Gastrocnemius medialis (tissue), 4 donors: ENCODE measurements at places on chromosomes 4 and X. TPM values are rescaled to one million over a fixed set of nuclear protein-coding genes. Genes with fewer than 3 reads are reported as not detected.

The NPY1R gene
- 3.1 TPM for total RNA-seq

The SPATA4 gene
- total RNA-seq, result 0.29 TPM

The APELA gene
- not detected for total RNA-seq

DNA sequence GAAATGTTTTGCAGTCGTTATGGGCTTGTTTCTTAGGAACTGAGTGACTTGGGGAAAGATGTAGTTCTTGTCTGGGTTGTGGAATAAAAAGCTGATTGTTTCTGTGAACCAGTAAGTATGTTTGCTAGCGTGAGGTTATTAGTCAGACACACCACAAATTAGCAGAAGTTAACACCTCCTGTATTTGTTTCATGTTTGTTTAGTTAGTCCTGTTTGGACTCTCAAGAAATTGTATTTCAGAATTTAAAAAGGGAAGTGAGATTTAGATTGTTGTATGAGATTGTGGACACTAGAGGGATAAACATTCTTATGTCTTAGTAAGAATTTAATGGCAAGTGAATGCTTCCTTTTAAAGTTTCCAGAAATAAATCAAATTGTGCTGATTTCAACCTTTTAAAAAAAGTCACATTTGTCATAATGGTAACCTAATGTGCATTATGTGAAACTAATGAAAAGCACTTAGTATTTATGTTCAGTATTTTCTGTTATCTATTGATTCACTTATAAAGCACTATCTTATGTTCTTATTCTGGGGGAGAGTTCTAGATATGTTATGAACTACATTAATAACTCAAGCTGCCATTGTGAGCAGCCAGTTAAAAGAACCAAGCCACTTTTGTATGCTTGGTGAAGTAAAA, 25.6 kb downstream of the ATP10D start:
- H3K36me3 ChIP-seq, result no peaks in the 10 kb centered on the region
- H3K27ac ChIP-seq, result no peak overlapping the region
- no peak overlapping the region for H3K4me3 ChIP-seq
- H3K4me1 ChIP-seq, result no peaks in the 10 kb centered on the region
- DNase-seq, result no peak

- H3K36me3 ChIP-seq, result no peaks in the 10 kb centered on the region
- no peak for DNase-seq
- no peak overlapping the region for H3K27ac ChIP-seq
Observed at GRCh38 chrX:8755813-8756212, 23.9 kb upstream of the ANOS1 start.

GRCh38 chr4:8709050-8709728, 116.6 kb downstream of the CPZ start:
- H3K36me3 ChIP-seq, result no peaks in the 10 kb centered on the region
- no peak overlapping the region for H3K27ac ChIP-seq
- H3K4me3 ChIP-seq, result no peak overlapping the region
- DNase-seq, result no peak
- H3K27me3 ChIP-seq, result peaks cover 5% of the 10 kb centered on the region

DNA sequence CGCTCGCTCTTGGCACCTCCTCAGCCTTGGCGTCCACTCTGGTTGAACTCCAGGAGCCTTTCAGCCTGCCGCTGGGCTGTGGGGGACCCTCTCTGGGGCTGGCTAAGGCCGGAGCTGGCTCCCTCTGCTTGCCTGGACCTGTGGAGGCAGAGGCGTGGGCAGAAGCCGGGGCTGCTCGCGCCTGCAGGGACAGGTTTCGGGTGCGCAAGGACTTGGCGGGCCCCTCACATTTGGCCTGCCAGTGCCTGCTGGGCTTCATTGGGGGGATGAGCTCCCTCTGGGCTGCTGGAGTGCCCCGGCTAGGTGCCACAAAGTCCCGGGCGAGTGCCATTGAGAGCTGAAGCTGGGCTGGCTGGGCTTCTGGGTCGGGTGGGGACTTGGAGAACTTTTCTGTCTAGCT, 371.7 kb downstream of the FAM133A start:
- no peaks in the 10 kb centered on the region for H3K36me3 ChIP-seq
- no peak for DNase-seq
- H3K4me1 ChIP-seq, result no peaks in the 10 kb centered on the region
- no peak overlapping the region for H3K27ac ChIP-seq

DNA sequence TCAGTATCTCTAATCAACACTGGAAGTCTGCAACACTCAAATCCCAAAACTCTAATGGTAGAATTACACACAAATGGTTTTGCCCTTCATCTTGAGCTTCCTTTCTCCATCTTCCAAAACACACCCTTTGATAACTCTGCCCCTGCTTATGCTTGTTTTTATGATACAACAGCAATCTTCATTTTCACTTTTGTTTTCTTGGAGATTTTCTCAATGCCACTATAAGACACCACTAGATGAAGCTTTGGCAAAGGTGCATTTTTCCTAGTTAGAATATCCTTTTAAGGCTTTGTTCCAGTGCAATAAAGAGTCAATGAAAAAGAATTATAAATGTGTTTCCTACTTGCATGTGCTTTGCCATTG, 472.4 kb upstream of the NWD2 start:
- DNase-seq, result no peak
- H3K27me3 ChIP-seq, result no peaks in the 10 kb centered on the region
- no peaks in the 10 kb centered on the region for H3K36me3 ChIP-seq
- no peaks in the 10 kb centered on the region for H3K4me1 ChIP-seq
- H3K27ac ChIP-seq, result no peak overlapping the region

GRCh38 chr4:56767567-56767966, 53.9 kb downstream of the SPINK2 start:
- H3K27me3 ChIP-seq, result no peaks in the 10 kb centered on the region
- no peak for DNase-seq
- H3K36me3 ChIP-seq, result no peaks in the 10 kb centered on the region
- H3K4me1 ChIP-seq, result no peaks in the 10 kb centered on the region
- no peak overlapping the region for H3K4me3 ChIP-seq
- no peak overlapping the region for H3K27ac ChIP-seq

GRCh38 chr4:171629737-171630136, 183.5 kb upstream of the GALNTL6 start:
- no peaks in the 10 kb centered on the region for H3K36me3 ChIP-seq
- no peaks in the 10 kb centered on the region for H3K4me1 ChIP-seq
- DNase-seq, result no peak
- no peaks in the 10 kb centered on the region for H3K27me3 ChIP-seq
- no peak overlapping the region for H3K27ac ChIP-seq

DNA sequence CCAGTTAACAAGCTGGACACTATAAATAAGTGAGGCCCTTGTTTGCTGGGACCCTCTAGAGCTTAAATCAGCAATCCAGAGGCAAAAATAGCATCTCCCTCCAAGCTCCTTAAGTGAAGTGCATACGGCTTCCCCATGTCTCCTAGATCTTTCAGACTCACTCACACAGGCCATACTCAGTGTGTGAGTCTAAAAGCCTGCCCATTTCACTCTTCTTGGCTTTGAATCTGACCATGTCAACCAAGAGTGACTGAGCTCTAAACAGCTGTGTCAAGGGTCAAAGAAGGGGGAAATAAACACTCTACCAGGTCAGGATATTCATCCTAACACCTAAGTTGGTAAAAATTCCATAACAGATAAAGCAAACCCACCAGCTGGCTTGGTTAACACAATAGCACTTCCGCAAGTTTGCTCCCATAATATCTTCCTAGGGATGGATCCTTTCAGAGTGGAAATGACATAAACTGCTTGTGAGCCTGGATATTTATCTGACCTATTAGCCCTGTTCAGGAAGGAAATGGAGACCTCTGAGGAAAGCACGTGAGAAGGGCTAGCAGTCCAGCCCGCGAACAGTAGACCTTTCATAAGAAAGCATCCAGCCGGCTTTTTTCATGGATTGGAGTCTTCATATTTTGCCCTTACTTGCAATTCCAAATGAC, 65.6 kb downstream of the MID1 start:
- H3K27me3 ChIP-seq, result no peaks in the 10 kb centered on the region
- no peaks in the 10 kb centered on the region for H3K4me1 ChIP-seq
- H3K36me3 ChIP-seq, result no peaks in the 10 kb centered on the region

DNA sequence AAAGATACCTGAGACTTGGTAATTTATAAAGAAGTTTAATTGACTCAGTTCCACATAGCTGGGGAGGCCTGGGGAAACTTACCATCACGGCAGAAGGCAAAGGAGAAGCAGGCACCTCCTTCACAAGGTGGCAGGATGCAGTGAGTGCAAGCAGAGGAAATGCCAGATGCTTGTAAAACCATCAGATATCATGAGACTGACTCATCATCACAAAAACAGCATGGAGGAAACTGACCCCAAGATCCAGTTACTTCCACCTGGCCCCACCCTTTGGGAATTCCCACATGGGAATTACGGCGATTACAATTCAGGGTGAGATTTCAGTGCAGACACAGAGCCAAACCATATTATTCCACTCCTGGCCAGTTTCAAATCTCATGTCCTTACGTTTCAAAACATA, 514.7 kb upstream of the SPANXN1 start:
- H3K27me3 ChIP-seq, result no peaks in the 10 kb centered on the region
- no peaks in the 10 kb centered on the region for H3K4me1 ChIP-seq
- H3K36me3 ChIP-seq, result no peaks in the 10 kb centered on the region

DNA sequence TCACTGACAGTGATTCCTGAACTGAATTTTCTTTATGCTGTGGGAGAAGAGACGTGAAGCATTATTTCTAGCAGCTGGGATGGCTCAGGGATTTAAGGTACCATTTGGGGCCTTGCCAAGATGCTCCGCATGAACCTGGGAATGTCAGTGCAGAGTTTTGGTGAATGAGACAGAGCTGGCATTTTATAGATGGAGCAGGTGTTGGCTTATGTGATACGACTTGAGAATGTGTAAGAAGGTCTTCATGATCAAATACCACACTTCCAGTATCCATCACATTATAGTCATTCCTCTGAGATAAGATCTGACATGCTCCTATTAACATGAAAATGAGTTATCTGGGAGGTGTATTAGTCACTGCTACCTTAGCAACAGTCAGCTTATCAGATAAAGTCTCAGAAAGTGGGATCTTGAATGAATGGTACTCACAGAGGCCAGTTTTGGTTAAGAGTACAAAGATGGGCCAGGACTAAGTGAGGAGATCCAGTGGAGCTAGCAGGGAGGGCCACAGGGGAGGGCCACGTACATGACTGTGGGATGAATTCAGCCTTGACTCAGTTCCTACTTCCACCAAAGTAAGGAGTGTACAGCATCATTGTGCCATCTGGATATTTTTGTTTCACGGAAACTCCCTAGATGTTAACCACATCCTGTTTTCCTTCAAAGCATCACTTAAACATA, 116.7 kb downstream of the SPCS3 start:
- no peak overlapping the region for H3K27ac ChIP-seq
- H3K27me3 ChIP-seq, result no peaks in the 10 kb centered on the region
- no peaks in the 10 kb centered on the region for H3K4me1 ChIP-seq
- no peaks in the 10 kb centered on the region for H3K36me3 ChIP-seq
- DNase-seq, result no peak
- no peak overlapping the region for H3K4me3 ChIP-seq

GRCh38 chr4:184814686-184815045, 11.1 kb downstream of the ACSL1 start:
- no peaks in the 10 kb centered on the region for H3K27me3 ChIP-seq
- no peak for DNase-seq
- H3K27ac ChIP-seq, result peak overlapping the region; percentile 100
- H3K4me3 ChIP-seq, result peak overlapping the region; percentile 43
- H3K4me1 ChIP-seq, result peaks cover 65% of the 10 kb centered on the region
- no peaks in the 10 kb centered on the region for H3K36me3 ChIP-seq

- DNase-seq, result no peak
- H3K4me3 ChIP-seq, result no peak overlapping the region
- H3K27ac ChIP-seq, result no peak overlapping the region
- no peaks in the 10 kb centered on the region for H3K36me3 ChIP-seq
- no peaks in the 10 kb centered on the region for H3K27me3 ChIP-seq
Observed at GRCh38 chr4:117702353-117702752, 331.9 kb upstream of the NDST3 start.

DNA sequence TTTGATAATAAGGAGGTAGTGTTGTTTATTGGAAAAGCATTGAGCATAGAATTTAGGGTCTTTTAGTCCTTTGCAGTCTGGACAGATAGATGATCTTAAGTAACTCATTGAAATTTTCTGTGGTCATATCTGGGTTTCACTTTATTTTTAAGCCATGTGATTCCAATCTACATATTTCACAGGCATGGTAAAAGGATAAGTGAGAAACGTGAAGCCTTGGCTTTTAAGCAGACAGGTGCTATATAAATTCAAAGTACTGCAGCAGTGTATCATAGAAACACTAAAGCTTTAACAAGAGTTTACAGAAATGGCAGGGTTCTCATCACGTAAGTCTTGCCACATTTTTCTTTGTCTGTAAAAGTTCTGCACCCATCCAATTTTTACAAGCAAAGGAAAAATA, 4.9 kb downstream of the PLS3 start:
- H3K4me1 ChIP-seq, result peaks cover 10% of the 10 kb centered on the region
- H3K4me3 ChIP-seq, result no peak overlapping the region
- no peaks in the 10 kb centered on the region for H3K36me3 ChIP-seq
- peak overlapping the region; percentile 93 for H3K27ac ChIP-seq
- no peak for DNase-seq

DNA sequence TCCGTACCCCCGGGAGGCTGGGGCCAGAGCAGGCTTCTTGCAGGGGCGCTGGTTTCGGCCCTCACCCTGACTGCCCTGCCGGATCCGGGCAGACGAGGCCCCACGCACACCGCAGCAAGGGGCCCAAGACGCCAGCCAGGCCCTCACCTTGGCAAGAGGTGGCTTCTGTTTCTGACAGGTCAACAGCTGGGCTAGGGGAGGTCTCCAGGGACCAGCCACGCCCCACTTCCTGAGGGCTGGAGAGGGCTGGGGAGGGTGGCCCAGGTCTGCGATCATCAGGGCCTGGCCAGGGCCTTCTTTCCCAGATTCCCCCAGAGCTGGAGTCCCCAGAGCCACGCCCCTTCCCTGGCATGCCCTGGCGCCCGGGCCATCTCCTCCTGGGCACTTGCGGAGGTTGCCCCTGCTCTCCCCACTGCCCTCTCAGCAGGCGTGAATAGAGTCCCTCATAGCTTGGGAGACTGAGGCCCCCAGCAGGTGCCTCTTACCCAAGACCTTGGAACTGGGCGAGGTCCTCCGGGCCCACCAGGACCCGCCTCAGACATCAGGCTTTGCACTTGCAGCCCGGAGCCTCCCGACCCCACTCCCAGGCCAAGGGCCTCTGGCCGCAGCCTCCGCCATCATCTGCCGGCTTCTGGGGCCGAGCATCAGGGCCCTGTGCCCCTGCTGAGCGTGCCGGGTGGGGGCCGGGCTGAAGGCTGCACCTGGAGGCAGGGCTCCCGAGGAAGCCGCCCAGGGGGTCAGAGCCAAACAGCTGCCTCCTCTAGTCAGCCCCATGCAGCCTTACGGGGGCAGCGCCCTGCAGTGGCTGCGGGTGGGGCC, 6.3 kb upstream of the FGFR3 start:
- H3K4me1 ChIP-seq, result peaks cover 8% of the 10 kb centered on the region
- H3K36me3 ChIP-seq, result no peaks in the 10 kb centered on the region
- H3K27me3 ChIP-seq, result no peaks in the 10 kb centered on the region
- H3K27ac ChIP-seq, result no peak overlapping the region

DNA sequence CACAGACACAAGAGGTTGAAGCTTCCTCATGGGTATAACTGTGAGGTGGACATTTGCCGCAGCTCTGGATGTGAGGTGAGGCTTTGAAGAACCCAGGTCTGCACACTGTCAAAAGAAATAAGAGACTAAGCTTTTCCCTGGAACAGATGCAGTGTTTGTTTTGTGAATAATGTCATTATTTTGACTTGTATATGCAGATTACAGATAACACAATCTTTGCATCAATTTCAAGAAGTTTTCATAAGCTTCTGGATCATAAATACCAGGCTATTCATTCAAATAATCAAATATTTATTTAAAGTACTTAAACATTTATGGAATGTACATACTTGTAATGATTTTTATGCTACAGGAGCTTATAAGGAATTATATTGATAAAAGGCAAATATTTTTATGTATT, 174.8 kb downstream of the EPHA5 start:
- H3K36me3 ChIP-seq, result no peaks in the 10 kb centered on the region
- no peak overlapping the region for H3K4me3 ChIP-seq
- no peak overlapping the region for H3K27ac ChIP-seq
- H3K4me1 ChIP-seq, result no peaks in the 10 kb centered on the region

GRCh38 chr4:41303372-41304118, 46.8 kb downstream of the UCHL1 start:
- H3K27ac ChIP-seq, result no peak overlapping the region
- H3K4me1 ChIP-seq, result peaks cover 9% of the 10 kb centered on the region
- H3K4me3 ChIP-seq, result no peak overlapping the region
